ENCODE measurements at places on chromosomes 5 and 9. TPM values are rescaled to one million over a fixed set of nuclear protein-coding genes. Genes with fewer than 3 reads are reported as not detected.

Gene TLX3
- total RNA-seq: not detected

GRCh38 chr9:125522328-125522725, 184.7 kb downstream of the MAPKAP1 start:
- peaks cover 16% of the 10 kb centered on the region for H3K36me3 ChIP-seq
- no peak for DNase-seq
- H3K4me3 ChIP-seq: no peak overlapping the region
- no peaks in the 10 kb centered on the region for H3K27me3 ChIP-seq

DNA sequence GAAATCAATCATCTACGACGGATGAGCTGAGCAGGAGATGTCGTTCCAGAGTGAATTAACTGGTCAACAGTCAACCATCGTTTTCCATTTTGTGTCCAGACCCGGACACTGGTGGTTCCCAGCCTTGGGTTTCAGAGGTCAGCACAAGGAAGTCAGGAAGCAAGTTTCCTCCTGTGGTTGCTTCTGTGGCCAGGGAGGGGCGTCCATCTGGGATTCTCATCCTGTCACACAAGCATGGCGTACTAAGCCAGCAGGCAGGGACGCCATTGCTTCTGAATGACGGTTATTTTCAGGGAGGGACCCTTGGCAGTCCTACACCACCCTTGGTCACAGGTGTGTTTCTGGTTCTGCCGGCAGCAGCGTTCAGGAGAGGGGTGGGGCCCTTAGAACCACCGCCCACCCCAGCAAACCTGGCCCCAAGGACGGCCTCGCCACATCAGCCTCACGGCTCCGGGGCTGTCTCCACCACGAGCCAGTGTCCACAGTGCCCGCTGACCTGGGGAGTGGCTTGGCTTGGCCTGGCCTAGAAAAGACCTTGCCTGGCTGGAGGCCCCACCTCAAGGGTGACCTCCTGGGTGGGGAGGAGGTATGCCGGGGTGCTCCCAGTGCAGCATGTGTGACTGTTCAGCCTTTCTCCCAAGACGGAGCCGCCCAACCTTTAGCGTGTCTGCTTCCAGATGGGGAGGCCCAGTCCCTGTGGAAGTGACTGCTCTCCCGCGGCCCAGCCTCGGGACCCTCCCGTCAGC, 25.2 kb downstream of the NDUFS6 start:
- no peak for DNase-seq
- no peak overlapping the region for H3K27ac ChIP-seq
- no peaks in the 10 kb centered on the region for H3K27me3 ChIP-seq
- no peaks in the 10 kb centered on the region for H3K4me1 ChIP-seq

GRCh38 chr5:73515232-73515631, 17.0 kb downstream of the BTF3 start:
- no peaks in the 10 kb centered on the region for H3K27me3 ChIP-seq
- no peak overlapping the region for H3K4me3 ChIP-seq
- no peak overlapping the region for H3K27ac ChIP-seq
- H3K36me3 ChIP-seq: no peaks in the 10 kb centered on the region

GRCh38 chr5:142870532-142871362, 100.6 kb downstream of the ARHGAP26 start:
- H3K27me3 ChIP-seq: no peaks in the 10 kb centered on the region
- H3K36me3 ChIP-seq: no peaks in the 10 kb centered on the region
- DNase-seq: no peak
- no peak overlapping the region for H3K27ac ChIP-seq
- H3K4me1 ChIP-seq: peaks cover 10% of the 10 kb centered on the region
- H3K4me3 ChIP-seq: no peak overlapping the region

DNA sequence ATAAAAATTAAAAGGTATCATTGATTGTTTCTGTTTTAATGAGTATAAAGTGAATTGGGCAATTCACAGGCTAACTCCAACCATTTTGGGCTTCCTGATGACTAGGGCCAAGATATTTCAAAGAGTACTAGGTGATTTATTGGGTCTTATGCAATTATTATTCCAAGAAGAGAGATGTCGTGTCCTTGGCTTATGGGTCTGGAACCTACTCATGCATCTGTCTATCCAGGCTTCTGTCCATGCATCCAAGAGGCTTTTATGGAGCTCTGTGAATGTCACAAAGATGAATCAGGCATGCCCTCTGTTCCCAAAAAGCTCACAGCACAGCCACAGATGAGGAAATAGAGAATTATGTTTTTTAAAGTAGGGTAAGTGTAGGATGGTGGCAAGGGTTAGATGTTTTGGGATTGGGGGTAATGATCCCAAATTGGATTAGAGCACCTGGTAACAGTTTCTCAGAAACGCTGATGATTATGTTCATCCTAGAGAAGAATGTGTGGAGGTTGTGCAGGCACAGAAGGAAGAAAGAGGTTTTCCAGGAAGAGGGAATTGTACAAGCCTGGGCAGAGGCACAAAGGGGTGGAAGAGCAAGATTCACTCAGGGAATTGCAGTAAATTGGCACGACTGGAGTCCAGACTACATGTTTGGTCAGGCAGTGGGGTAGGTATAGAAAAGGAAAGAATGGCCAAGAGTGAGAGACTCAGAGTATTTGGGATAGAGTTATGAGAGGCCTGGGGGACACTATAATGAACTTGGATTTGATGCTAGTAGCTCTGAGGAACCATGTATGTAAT, 83.0 kb upstream of the TNC start:
- no peak overlapping the region for H3K27ac ChIP-seq
- H3K4me1 ChIP-seq: peaks cover 14% of the 10 kb centered on the region
- no peaks in the 10 kb centered on the region for H3K36me3 ChIP-seq
- DNase-seq: no peak
- H3K27me3 ChIP-seq: peaks cover 42% of the 10 kb centered on the region

DNA sequence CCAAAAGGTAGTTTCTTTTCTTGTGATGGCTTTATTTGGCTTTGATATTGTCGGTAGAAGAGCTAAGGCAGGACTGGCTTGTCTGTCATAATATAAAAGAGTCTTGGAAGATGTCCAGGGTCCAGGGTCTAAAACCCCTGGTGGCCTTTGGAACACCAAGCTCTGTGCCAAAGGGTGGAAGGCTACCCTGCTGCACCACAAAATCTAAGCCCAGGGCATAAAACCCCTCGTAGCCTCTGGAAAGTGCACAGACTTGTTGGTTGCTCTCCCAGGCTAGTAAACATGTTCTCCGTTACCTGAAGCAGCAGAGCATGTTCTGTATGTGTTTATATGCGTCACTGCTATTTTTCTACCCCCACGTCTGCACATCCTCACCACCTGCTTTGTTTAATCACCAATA, 75.5 kb downstream of the OSTF1 start:
- no peaks in the 10 kb centered on the region for H3K27me3 ChIP-seq
- peaks cover 81% of the 10 kb centered on the region for H3K36me3 ChIP-seq
- H3K4me3 ChIP-seq: no peak overlapping the region
- DNase-seq: no peak

DNA sequence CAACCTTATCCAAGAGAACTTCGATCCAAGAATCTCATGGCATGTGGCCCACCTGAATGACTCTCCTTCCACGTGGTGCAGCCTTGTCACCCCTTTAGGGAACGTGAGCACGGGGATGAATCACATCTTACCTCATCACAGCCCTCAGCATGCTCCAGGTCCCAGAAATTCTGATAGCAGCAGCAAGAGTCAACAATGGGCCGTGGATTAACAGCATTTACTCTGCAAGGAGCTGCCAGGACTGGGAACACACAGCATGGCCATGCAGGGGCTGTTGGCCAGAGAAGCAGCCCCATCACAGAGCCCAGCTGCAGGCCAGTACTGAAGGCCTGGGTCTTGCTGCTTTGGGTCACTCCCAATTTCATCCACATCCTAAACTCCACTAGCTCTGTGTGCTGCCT, 150.4 kb downstream of the C5orf15 start:
- no peaks in the 10 kb centered on the region for H3K36me3 ChIP-seq
- no peak overlapping the region for H3K27ac ChIP-seq
- H3K4me1 ChIP-seq: no peaks in the 10 kb centered on the region
- H3K27me3 ChIP-seq: peaks cover 52% of the 10 kb centered on the region
- DNase-seq: no peak

Gene AGPAT2
- total RNA-seq: 17.2 TPM

- no peaks in the 10 kb centered on the region for H3K36me3 ChIP-seq
- H3K4me3 ChIP-seq: no peak overlapping the region
Measured at GRCh38 chr5:1278656-1279442, 16.0 kb downstream of the TERT start.

GRCh38 chr5:68339921-68340321, 124.4 kb downstream of the PIK3R1 start:
- H3K4me1 ChIP-seq: peaks cover 35% of the 10 kb centered on the region
- H3K27me3 ChIP-seq: no peaks in the 10 kb centered on the region
- H3K4me3 ChIP-seq: no peak overlapping the region
- no peaks in the 10 kb centered on the region for H3K36me3 ChIP-seq
- no peak for DNase-seq
- no peak overlapping the region for H3K27ac ChIP-seq

Gene GLRA1
- total RNA-seq: not detected

GRCh38 chr9:16595227-16595626, 275.2 kb downstream of the BNC2 start:
- no peaks in the 10 kb centered on the region for H3K27me3 ChIP-seq
- DNase-seq: no peak
- H3K27ac ChIP-seq: no peak overlapping the region
- no peaks in the 10 kb centered on the region for H3K36me3 ChIP-seq

- peaks cover 51% of the 10 kb centered on the region for H3K27me3 ChIP-seq
- H3K27ac ChIP-seq: no peak overlapping the region
Measured at GRCh38 chr5:132815454-132815853, 2.4 kb downstream of the SOWAHA start.

DNA sequence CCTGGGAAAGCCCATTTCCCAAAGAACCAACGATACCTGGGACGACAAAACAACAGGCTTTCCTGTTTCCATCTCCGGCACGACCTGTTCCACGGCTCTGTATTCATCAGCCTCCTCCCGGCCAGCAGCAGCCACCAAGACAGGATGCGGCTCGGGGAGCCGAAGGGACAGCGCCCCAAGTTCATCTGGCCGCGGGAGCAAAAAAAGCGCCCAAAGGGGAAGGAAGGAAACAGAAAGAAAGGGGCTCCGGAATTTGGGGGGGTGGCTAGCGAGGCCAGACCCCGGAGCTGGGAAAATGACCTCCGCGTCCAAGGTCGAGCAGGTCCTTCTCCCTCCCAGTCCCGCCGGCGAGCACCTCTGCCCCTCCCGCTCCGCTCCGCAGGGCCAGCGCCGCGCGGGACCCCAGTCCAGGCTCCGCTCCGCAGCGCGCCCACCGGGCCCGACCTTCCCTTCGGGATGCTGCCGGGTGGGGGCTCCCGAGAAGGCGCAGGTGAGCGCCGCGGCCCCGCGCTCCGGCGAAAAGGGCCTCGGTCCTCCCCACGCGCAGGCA, 608 bp downstream of the ELOVL7 start:
- H3K27ac ChIP-seq: no peak overlapping the region
- H3K4me3 ChIP-seq: peak overlapping the region; percentile 74
- DNase-seq: peak; percentile 24
- H3K27me3 ChIP-seq: peaks cover 61% of the 10 kb centered on the region
- H3K36me3 ChIP-seq: no peaks in the 10 kb centered on the region
- peaks cover 15% of the 10 kb centered on the region for H3K4me1 ChIP-seq

DNA sequence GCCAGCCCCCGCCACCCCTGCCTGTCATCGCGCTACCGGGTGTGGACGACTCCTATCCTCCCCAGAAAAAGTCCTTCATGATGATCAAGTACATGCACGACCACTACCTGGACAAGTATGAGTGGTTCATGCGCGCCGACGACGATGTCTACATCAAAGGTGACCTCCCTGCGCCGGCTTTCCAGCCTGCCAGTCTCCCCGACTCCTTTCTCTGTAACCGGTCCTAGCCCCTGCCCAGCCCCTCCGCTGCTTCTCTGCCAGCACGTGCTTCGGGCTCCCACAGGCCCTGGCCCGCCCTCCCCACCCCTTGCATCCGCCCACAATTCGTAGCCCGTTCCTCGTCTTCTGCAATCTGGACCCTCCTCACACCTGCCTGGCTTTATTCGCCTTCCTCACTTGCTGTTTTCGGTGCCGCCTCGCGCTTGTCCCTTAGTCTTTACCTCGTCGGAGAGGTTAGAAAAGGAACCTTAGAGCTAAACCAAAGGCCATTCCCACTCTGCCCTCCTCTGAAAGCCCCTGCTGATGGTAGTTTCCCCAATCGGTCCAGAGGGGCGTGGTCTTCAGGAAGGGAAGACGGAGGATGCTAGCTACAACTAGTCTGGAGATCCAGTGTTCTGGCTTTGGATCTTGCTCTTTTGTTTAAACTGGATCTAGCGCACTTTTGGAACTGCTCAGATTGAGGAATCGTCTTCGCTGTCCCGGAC, 1.4 kb downstream of the CHSY3 start:
- peaks cover 16% of the 10 kb centered on the region for H3K4me1 ChIP-seq
- no peak for DNase-seq
- peaks cover 6% of the 10 kb centered on the region for H3K36me3 ChIP-seq
- H3K27me3 ChIP-seq: peaks cover 42% of the 10 kb centered on the region
- no peak overlapping the region for H3K27ac ChIP-seq
- H3K4me3 ChIP-seq: peak overlapping the region; percentile 48

DNA sequence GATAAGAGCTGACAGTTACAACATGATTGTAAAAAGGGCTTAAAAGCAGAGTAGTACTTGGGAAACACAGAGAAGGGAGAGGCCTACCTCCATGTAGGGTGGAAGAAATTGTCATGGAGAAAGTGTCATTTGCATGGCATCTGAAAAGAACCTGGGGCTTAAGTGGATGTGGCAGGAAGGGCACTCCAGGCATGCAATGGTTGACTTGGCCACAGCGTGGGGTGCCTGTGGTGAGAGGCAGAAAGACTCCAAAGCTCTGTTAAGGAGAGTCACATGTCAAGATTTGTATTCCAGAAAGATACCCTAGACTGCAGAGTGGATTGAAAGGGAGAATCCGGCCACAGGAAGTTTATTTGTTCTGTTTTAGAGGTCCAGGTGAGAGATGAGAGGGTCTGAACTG, 2.4 kb downstream of the POLR3G start:
- peaks cover 28% of the 10 kb centered on the region for H3K4me1 ChIP-seq
- no peaks in the 10 kb centered on the region for H3K27me3 ChIP-seq
- no peak overlapping the region for H3K27ac ChIP-seq
- no peak overlapping the region for H3K4me3 ChIP-seq
- no peak for DNase-seq

Gene CDH9
- not detected for total RNA-seq

- H3K36me3 ChIP-seq: no peaks in the 10 kb centered on the region
- no peak overlapping the region for H3K27ac ChIP-seq
- no peak for DNase-seq
- H3K4me1 ChIP-seq: peaks cover 8% of the 10 kb centered on the region
Measured at GRCh38 chr9:133456409-133456808, 3.4 kb upstream of the CACFD1 start.

Gene CFAP90
- not detected for total RNA-seq

Gene RASGRF2
- total RNA-seq: 2.4 TPM

DNA sequence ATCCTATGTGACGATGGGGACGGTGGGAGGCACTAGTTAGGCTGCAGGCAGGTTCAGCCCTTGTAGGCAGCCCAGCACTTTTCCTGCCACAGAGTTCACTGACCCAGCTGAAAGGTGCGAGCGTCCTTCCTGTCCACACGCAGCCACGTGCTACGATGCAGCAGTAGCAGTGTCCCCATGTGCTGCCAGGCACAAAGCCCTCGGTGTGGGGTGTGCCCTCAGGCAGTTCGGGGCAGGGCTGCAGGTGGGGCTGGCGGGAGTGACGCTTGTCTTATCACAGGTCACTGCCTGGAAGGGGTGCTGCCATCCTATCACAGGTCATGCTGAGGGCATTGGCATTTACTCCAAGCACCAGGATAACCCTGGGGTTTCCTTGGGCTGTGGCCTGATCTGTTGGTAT, 46.8 kb upstream of the CLPTM1L start:
- H3K36me3 ChIP-seq: no peaks in the 10 kb centered on the region
- peaks cover 12% of the 10 kb centered on the region for H3K27me3 ChIP-seq
- peaks cover 7% of the 10 kb centered on the region for H3K4me1 ChIP-seq
- H3K27ac ChIP-seq: no peak overlapping the region
- no peak overlapping the region for H3K4me3 ChIP-seq
- DNase-seq: no peak

GRCh38 chr5:120240706-120241105, 223.4 kb upstream of the PRR16 start:
- DNase-seq: no peak
- no peaks in the 10 kb centered on the region for H3K36me3 ChIP-seq
- H3K27ac ChIP-seq: no peak overlapping the region
- no peaks in the 10 kb centered on the region for H3K4me1 ChIP-seq

Gene HTR4
- not detected for total RNA-seq

Data from activated CD4-positive, alpha-beta memory T cell treated with anti-CD3 and anti-CD28 coated beads, Interleukin-2, amount 10 ng/mL, durations not matched to agents 7 days and 5 days (primary cell).